Bronchial smooth muscle cell (primary cell): ENCODE measurements at places on chromosomes 4 and X. TPM values are rescaled to one million over a fixed set of nuclear protein-coding genes. Genes with fewer than 3 reads are reported as not detected.

TCEAL2 gene
- 0.16 TPM in 1 of 2 replicates, not detected in the other for total RNA-seq

CT45A3 gene
- total RNA-seq: not detected in 2 replicates

HGFAC gene
- under 0.01 and 0.26 TPM in 2 replicates for total RNA-seq

UGT2B15 gene
- not detected in 2 replicates for total RNA-seq

DMRTC1 gene
- total RNA-seq: not detected in 2 replicates

PRPS2 gene
- total RNA-seq: 18.9 and 30.1 TPM in 2 replicates

FMR1 gene
- 31.8 and 38.9 TPM in 2 replicates for total RNA-seq

CSAG2 gene
- not detected in 2 replicates for total RNA-seq

RS1 gene
- not detected in 2 replicates for total RNA-seq

FOXR2 gene
- total RNA-seq: not detected in 2 replicates

HSFX3 gene
- not detected in 2 replicates for total RNA-seq

FAM9B gene
- total RNA-seq: not detected in 2 replicates

SPANXA2 gene
- total RNA-seq: not detected in 2 replicates

PAGE1 gene
- not detected in 2 replicates for total RNA-seq

INTS6L gene
- total RNA-seq: 3.5 and 3.6 TPM in 2 replicates
